Stimulated activated CD8-positive, alpha-beta memory T cell treated with anti-CD3 and anti-CD28 coated beads, Interleukin-15, amount 100 ng/mL, for 4 hours (primary cell): ENCODE measurements at places on chromosomes 4 and X.

- DNase-seq, result no peak
Observed at GRCh38 chr4:129446074-129446473, 350.1 kb downstream of the C4orf33 start.

- DNase-seq, result no peak
Observed at GRCh38 chr4:31647786-31648185, 927.6 kb downstream of the PCDH7 start.

DNA sequence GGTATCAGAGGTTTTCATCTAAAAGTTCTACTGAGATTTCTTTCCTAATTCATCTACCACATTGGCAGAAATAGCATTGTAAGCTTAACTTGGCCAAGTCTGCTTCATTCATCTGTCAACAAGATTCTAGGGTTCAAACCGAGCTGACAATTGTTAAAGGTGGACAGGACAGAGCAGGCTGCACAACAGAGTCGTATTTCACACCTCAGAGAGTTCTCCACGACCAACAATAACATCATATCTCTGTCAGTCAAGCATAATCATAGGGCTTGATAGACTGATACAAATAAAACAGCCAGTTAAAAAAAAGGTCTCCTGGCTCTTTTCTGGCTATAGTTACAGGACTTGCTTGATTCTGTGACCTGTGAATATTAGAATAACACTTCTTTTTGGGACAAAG is 259.2 kb downstream of the COL25A1 start:
- no peak for DNase-seq

DNA sequence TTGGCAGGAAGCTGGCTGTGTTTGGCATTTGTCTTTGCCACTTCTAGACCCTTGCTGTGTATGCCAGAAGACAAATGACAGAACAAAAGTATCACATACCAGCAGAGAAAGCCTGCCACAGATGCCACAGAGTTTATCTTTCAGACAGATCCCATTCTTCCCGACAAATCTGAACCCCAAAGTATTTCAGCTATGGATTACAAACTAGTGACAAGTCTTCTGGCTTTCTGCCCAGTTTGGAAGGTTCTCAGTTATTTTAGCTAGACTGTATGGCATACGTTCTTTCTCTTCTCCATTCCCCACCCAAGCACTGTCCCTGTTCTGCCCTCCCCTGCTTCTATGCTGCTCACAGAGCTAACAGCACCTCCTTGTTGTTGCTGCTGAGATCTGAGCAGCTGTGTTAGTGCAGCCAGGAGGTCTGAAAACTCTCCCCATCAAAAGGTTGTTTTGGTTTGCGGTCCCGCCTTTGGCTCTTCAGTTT is 236.7 kb downstream of the FRAS1 start:
- DNase-seq, result no peak

GRCh38 chrX:131270080-131270479 is 19.0 kb downstream of the IGSF1 start:
- no peak for DNase-seq

DNA sequence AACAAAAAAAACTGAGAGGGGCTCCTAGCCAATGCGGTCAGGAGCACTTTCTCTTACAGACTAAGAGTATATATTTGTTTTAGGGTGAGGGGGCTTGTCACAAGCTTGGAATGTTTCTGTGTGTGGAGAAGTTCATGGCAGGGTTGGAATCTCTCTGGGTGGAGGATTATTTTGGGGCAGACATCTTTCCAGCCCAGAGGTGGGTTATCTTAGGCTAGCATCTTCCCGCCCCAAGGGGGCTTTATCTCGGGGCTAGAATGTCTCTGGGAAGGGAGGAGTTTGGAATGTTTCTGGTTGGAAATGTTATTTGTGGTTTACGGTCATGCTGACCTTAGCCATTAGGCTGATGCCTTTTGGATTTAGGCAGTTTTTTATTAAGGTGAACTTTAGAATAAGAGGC is 205.7 kb downstream of the RELL1 start:
- DNase-seq, result no peak

DNA sequence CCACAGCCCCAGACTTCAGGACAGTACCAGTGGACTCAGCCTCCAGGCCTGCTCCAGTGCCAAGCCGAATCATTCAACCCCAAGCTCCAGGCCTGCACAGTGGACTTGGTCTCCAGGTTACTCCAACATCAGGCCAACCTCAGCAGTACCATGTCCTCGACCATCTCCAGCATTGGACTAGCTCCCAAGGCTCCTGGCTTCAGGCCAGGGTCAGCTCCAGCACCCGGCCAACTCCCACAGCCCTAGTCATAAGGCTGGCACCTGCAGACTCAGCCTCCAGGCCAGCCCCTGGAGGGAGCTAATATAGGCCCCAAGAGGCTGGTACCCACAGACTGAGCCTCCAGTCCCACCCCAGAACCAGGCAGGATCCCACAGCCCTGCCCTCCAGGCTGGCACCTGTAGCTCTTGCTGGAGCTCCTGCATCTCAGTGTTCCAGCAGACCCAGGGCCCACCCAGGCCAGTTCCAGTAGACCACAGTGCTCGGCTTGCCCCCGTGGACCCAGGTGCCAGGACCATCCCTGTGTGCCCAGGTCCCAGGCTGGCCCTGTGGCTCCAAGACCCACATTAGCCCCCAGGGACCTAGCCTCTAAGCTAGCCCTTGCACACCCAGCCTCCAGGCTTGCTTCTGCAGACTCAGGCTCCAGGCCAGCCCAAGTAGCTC is 25.6 kb downstream of the ZMAT1 start:
- no peak for DNase-seq

DNA sequence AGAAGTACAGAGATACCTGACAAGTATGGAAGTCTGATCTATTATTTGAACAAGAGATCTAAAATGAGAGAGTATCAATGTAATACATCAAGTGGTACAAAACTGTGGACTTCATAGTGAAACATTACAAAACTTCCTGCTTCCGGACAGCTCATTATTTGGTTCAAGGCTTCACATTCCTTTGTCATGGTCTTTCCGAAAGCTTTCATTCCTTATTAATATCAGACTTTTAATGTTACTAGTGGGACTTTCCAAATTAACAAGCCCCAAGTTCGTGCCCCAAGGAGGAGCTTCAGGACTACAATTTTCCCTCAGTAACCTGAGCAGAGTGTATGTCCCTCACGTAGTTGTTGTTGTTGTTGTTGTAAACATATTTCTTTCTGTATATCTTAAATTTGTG is 1.2 kb downstream of the CHIC2 start:
- no peak for DNase-seq

- DNase-seq, result no peak
Observed at GRCh38 chrX:133250184-133251100, 32.3 kb upstream of the TFDP3 start.

- no peak for DNase-seq
Observed at GRCh38 chrX:149903889-149904748, 23.1 kb downstream of the MAGEA8 start.

GRCh38 chr4:146330392-146330791 is 116.1 kb downstream of the REELD1 start:
- DNase-seq, result no peak

DNA sequence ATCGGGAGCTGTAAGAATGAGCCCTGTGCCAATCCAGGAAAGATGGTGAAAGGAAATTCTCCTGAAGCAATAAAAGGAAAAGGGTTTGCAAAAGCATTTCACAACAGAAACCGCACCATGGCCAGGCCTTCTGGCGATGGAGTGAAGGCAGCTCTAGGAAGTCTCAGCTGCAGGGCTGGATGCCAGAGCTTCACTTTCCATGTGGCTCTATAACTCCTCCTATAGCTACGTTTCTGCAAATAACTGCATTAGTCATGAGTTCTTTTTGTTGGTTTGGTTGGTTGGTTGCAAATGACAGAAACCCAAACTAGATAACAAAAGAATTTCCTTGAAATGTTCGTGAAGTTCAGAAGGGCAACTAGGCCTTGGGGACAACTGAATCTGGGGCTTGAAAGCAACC is 84.6 kb downstream of the RELL1 start:
- no peak for DNase-seq

GRCh38 chrX:54978448-54978847 is 15.5 kb downstream of the PFKFB1 start:
- DNase-seq, result no peak

DNA sequence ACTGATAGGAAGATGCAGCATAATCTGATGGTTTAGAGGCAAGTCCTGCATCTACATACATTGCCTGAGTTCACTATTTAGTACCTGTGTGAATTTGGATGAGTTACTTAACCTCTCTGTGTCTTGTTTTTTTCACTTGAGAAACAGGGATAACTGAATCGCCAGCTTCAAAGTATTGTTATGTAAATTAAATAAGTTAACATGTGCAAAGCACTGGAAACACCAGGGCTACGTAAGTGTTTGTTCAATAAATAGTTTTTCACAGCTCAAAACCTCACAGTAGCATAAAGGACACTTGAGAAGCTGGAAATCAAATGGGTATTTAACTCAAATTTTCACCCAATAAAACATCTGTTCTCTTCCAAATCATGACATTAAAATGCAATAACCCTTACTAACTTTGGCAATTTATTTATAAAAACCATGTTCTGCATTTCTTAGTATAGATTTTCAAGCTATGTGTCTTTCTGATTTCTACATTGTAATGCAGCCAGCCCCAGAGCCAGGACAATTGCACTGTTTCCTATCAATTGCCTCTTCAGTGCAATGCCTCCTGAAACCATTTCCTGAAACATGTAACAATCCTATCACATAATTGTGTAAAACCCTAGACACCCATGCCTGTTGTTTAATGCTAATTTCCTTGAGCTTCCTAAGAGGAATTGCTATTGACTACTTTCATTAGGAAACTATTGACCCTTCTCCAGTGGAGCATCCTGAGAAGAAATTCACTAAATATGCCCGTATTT is 177.1 kb downstream of the UNC5C start:
- DNase-seq, result no peak

- DNase-seq, result no peak
Observed at GRCh38 chr4:89551191-89551590, 243.6 kb upstream of the GPRIN3 start.

GRCh38 chr4:158817562-158818296 is 48.9 kb downstream of the FNIP2 start:
- DNase-seq, result no peak

DNA sequence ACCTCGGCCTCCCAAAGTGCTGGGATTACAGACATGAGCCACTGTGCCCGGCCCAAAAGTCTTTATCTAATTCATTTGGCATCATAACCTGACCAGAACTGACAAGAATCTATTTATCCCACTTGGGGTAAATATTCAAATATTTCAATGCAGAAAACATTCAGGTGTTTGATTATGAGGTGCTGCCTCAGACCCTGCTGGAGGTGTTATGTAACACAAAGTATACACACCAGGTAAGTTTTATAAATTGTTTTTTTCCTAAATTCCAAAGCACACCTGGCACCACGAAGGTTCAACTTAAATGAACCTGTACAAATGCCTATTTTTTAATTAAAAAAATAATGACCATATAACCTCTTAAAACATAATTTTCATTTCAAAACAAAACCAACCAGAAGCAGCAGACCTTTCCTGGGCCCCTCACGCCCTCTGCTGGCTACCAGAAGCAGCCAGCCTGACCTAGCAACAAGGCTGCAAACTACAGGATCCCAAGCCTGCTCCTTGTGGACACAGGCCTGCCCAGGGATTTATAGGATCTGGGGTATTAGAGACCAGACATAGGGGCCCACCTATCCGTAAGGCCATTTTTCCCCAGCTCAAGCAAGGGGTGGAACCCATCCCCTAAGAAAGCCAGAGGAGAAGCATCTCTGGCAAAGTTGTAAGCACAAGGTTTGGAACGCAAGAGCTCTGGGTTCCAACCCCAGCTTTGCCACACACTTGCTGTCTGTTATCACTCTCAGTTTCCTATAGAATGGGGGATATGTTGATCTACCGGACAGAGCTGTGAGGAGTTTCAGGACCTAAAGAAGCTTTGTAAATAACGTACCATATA is 11.7 kb downstream of the OTUD5 start:
- no peak for DNase-seq

GRCh38 chr4:92455951-92456350 is 152.2 kb downstream of the GRID2 start:
- DNase-seq, result no peak

DNA sequence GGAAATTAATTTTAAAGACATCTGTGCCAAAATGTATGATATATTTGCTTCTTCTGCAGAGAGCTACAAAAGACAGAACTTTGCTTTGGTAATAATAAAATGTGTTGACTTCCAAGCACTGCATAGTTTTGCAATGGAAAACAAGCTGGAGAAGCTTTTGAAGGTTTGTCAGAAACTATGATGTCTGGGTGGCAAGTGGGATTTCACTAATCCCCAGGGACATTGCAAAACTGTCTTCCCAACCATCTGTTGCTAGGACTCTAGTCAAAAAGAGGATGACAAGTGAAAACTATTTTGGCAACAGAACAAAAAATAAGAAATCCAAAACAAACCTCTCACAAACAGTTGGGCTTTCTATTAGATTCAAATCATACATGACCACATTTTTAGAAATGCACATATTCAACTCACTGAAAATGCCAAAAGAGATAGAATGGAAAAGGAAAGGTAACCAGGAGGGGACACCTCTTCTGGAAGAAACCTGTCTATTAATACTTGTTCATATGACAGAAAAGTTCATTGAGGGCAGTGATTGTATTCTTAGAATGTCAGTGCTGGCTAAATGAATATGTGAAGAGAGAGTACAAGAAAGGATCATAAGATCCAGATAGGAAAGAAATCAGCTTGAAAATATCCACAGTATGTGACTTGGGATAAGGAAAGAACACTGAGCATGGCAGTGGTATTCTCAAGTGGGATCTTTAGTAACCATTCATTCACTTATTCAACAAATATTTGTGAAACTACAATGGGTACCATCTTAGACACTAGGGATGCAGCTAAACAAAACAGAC is 228.0 kb downstream of the RASL11B start:
- no peak for DNase-seq

DNA sequence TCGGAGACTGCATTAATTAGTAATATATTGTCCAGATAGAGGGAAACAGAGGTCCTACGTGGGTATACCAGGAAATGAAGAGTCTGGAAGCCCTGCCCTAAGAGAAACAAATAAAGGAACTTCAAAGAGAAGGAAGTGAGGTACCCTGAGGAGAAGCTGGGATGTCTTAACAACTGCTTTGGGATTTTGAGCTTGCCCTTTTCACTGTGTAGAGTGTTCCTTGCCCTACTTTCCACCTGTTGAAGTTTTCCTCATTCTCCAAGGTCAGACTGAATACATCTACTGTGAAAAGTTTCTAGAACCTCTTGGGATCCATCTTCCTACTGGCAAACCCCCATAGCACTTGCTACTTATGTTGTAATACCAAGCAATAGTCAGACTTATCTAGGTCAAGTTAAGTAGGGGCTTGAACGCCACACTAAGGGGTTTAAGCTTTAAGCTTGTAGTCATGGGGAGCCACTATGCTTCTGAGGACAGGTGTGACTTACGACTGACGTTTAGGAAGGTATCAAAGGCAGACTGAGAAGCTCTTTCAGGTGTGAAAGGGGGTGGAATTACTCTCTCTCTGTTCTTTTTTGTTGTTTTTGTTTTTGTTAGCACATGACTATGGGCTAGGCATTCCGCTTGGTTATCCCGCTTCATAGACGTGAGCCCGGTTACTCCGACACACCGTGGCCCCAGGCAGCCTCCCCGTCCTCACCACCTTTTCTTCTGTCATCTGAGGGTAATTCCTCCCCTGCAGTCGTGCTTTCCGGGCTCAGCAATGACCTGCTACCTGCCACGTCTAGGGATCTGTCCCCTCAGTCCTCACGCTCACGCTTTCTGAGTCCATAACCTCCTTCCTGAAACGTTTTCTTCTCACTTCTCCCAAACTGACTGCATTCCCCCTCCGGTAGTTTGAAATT is 959 bp upstream of the REST start:
- DNase-seq, result no peak
